ENCODE measurements at places on chromosomes 6 and 20.

DNA sequence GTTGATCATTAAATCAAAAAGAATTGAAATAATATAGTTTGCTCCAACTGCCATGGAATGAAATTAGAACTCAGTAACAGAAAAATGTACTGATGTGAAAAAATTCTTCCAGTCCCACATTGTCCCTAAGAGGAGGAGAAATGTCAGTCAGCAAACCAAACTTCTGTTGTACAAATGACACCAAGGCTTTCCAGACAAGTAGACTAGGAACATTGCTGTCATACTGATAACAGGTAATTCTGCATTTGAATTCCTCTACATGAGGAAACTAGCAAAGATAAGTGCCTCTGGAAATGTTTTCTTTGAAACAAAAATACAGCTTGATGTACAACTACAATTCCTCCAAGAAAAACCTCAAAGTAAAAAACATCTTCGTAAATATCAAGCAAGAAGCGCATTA is 90.2 kb downstream of the HIVEP1 start:
- no peak for DNase-seq

DNA sequence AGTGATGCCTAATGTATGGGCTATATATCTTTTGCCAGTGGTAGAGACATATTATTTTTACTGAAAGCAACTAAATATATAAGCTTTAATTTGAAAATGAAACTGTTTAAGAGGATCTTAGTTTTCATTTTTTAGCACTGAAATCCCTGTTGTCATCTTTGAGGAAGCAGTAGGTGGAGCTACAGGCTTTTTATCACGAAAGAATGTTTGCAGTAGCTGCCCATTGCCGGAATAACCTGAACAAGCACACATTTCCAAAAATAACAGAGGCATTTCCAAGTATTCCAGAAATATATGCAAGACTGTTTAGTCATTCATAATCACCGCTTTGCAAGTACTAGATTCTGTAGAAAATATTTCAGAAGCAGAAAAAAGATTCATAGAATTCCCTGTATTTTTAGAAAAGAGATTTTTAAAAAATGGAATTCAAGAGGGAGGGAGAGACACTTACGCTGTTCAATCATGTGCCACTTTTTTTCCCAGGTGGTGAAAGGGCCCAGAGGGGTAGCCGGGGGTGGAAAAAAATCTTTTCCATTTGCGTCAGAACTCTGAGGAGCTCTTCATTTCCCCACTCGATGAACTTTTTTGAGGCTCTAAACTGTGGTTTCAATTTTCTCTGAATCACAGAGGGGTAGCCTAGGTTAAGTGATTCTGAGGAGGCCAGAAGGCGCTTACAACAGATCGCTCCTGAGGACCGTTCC is 142.5 kb upstream of the FERMT1 start:
- peak; percentile 7 for DNase-seq

DNA sequence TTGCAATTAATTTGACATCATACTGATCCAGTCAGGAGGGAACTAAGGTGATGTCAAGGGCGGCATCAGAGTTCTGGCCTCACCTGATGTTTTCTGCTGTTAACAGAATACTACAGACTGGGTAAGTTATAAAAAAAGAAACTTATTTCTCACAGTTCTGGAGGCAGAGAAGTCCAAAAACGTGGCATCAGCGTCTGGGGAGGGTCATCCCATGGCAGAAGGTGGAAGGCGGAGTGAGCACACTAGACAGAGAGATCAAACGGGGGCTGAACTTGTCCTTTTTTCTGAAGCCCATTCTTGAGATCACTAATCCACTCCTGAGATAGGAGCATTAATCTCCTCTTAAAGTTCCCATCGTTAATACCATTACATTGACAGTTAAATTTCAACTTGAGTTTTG is 3.3 kb upstream of the MTCH1 start:
- no peak for DNase-seq

DNA sequence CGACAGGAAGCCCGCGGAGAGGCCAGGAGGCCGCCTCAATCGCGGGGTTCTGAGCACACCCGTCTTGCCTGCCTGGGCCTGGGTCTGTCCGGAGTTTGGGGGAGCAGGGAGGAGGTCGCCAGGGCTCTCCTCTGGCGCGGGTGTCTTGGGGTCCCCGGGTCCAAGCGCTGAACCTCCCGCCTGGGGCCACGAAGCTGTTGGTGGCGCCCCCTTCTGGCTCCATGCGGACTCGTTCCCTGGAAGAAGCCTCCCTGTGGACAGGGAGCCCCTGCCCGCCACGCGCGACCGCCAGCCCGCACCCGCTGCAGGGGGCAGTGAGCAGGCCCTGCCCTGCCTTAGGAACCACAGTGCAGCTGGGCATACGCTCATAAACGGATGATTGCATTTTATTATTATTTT is 44.7 kb downstream of the MCUR1 start:
- DNase-seq = no peak

DNA sequence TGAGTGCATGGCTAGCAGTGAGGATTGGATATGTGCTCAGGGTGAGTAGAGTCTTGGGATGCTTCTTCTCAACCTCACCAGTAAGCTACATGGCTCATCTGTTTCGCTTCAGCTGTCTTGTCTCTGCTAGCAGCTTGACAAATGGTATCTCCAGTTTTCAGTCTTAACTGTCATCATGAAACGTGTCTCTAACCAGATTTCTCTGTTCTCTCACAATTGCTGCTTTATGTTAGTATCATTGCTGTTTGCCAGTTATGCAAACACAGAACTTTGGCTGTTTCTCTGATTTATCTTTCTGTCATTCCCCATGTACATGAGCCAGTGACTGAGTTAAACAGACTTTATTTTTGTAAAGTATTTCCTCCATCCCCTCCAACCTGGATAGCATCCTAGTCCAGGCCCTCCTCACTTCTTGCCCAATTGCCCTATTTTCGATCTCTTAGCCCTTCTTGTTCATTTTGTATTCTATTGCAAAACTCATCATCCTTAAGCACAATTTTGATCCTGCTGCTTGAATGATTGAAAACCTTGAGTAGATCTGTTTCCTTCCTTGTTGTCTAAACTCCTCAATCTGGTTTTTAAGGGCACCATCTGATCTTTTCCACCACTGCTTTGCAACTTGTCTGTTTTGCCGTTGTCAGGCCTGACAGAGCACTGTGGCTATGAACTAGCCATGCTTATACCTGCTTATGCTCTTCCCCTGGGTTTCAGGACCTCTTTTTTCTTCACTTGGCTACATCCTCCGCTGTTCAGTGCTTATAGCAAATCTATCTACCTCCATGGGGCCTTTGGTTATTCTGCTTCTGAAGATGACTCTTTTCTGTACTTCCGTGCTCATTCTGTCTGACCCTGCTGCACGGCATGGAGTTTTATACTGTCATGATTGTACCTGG is 37.7 kb upstream of the ADIG start:
- DNase-seq = no peak

DNA sequence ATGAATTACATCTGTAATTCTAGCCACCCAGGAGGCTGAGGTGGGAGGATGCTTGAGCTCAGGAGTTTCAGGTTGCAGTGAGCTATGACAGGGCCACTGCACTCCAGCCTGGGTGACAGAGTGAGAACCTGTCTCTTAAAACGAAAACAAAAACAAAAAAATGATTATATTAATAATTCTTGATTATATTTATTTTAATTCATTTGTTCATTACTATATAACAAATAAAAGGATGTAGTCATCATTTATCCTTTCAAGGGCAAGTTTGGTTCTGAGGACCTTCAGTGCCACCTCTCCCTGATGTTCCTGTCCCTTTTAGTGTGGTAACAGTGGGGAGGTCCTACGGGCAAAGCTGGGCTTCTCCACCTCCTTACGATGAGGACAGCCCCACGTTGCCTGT is 167.1 kb upstream of the SCGN start:
- DNase-seq = no peak

Data from LNCaP clone FGC (cell line).